LNCaP clone FGC (cell line): ENCODE measurements at places on chromosomes 6 and 20.

DNA sequence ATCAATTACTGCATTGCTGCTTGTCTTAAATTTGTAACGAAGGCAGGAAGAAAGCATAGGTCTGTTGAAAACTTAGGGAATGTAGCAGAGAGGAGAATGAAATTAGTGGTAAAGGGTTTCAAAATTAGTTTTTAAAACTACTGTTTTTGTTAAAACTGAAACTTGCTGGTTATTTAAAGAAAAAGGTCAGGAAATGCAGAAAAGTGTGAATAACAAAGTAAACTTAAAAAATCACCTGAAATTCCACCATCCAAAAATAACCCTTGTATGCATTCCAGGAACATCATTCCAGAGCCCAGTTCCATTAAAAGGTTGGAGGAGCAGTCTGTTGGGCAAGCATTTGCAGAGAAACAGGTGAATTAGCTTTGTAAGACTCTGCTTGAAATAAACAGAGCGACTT lies 3.1 kb upstream of the MOXD1 start:
- DNase-seq: no peak

GRCh38 chr6:61679625-61680024 lies 606.4 kb downstream of the KHDRBS2 start:
- DNase-seq: no peak

- DNase-seq: no peak
Measured at GRCh38 chr6:44388135-44388487, 605 bp downstream of the CDC5L start.

DNA sequence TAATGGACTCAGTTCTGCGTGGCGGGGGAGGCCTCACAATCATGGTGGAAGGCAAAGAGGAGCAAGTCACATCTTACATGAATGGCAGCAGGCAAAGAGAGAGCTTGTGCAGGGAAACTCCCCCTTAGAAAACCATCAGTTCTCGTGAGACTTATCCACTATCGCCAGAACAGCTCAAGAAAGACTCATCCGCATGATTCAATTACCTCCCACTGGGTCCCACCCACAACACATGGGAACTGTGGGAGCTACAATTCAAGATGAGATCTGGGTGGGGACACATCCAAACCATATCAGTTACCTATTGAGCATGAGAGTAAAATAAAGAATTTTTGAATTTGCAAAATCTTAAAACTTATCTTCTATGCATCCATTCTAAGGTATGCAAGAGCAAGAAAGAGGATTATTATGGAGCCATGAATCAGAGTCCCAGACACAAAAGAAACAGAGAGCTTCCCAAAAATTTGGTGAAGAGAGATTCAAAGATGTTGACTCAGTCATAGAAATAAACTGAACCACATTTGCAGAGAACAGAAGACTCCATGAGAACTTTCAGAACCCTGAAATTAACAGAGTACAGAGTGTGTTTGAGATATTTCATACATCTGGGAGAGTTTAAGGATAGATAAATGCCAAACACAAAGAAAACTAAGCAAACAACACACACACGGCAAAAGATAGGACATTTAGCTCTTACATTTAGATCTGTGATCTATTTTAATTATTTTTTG lies 17.1 kb upstream of the MOXD1 start:
- no peak for DNase-seq

DNA sequence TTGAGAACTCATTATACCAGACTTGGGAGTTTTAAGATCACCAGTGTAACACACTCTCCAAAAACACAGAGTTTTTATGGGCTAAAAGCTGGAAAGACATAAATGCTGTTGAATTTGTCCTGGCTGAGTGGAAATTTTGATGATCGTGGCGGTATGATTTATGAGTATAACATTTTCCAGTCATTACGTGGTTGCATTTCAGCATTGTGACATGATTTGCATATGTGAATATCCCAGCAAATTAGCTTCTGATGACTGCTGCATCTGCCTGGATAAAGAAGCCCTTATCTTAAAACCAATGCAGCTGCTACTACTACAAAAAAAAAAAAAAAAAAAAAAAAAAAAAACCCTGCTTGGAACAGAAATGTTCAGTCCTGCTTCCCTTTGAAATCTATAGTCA lies 850.9 kb downstream of the TFAP2A start:
- no peak for DNase-seq

GRCh38 chr20:46893877-46894578 lies 615 bp upstream of the EYA2 start:
- DNase-seq: peak; percentile 39

- DNase-seq: no peak
Measured at GRCh38 chr20:19540392-19540791, 217.7 kb upstream of the RIN2 start.

DNA sequence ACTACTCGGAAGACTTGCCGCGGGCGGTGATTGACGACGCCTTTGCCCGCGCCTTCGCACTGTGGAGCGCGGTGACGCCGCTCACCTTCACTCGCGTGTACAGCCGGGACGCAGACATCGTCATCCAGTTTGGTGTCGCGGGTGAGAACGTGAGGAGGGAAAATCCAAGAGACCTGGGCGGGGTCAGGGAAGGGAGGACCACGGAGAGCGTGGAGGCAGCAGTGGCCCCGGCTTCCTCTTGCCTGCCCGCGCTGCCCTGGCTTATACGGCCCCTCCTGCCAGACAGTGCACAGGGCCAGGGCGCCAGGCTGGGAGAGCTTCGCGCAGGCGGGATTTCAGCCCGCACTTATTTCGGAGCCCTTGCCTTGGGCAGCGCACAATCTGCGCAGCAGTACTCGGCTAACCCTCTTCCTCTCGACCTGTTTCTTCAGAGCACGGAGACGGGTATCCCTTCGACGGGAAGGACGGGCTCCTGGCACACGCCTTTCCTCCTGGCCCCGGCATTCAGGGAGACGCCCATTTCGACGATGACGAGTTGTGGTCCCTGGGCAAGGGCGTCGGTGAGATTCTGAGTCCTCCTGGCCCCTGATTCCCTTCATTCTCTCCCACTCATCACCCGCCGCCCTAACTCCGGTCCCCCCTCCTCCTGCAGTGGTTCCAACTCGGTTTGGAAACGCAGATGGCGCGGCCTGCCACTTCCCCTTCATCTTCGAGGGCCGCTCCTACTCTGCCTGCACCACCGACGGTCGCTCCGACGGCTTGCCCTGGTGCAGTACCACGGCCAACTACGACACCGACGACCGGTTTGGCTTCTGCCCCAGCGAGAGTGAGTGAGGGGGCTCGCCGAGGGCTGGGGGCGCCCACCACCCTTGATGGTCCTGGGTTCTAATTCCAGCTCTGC lies 2.0 kb downstream of the MMP9 start:
- no peak for DNase-seq

DNA sequence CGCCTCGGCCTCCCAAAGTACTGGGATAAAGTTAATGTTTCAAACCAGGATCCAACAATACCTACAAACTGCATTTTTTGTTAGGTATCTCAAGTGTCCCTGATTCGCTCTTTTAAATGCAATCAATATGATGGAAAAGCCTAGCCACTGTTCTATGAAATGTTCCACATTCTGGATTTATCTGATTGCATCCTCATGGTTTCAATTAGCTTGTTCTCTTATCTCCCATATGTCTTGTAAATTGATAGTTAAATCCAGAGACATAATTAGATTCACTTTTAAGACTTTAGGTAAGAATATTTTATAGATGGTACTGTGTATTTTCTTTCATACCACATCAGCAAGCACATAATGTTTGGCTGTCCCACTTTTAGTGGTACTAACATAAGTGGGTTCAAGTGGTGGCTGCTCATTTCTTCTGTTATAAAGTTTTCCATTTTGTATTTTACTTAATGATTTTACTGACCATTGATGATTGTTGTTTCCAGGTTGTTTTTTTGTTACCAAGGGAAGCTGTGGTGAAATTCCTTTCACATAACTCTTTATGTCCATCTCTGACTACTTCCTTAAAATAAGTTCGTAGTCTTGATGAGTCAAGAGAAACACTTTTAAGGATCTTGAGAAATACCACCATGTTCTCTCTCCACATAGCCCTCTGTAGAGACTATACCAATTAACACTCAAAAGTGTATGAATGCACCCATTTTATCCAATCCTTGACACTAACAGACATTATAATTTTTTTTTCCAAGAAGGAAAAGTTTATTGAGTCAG lies 40.5 kb downstream of the RNGTT start:
- no peak for DNase-seq

DNA sequence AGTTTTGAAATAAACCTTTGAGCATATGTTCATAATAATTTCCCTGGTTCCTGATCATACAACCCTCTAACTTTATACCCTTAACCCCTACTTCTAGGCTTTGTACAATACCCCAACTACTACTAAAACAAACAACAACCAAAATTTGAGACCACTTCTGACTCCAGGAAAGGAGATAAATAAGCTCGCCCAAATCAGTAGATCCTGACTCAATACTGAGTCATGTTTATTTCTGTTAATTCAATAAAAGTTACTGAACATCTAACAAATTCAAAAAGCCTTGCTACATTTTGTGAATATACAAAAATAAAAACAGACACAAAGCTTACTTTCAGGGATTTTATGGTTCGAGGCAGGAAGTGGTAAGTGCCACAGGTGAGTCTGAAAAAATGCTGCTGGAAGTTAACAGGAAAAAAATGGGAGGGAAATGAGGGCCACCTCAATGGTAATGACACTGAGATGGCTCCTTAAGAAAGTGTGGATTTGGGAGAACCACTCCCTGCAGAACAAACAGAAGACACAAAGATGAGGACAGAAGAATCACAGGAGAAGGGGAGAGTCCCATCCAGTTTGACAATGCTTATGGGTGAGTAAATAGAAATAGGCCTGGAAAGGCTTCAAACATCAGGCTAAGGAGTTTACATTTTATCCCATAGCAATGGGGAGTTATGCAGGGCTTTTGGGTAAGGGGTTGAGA lies 63.4 kb downstream of the DST start:
- DNase-seq: no peak

GRCh38 chr6:45557454-45557853 lies 179.7 kb upstream of the SUPT3H start:
- no peak for DNase-seq

DNA sequence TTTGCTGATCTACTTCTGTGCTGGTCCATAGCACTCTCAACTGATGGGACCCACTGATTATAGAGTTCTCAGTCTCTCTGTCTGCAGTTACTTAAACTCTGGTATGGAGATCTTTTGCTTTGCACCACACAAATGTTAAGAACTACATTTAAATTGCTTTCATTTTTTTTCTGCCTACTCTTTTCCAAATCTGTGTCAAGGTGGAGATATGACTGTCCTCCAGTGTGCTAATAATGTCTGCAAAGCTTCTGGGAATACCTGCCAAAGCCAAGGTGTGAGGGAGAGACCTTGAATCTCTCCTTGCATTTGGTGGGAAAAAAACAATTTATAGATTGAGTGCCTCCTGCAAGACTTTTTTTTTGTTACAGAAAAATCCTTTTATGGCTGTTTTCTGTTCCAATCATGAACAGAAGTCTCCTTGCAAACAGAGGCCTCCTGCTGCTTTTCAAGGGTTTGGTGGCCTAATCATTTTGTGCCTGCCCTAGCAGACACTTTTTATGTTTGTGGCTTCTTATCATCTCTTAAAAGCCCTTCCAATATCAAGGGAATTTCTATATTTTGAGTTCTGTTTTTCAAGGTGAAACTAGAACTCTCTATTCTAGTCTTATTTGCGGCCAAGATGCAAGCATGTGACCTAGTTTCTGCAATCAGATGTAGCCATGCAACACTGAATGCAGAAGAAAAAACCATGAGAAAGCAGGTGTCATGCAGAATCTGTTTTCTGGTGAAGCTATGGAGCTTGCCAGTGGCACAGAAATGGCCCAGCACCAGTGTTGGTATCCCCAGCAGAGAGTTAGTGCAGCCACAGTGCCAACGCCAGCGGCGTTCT lies 23.2 kb upstream of the AKIRIN2 start:
- no peak for DNase-seq

GRCh38 chr6:167079853-167080297 lies 43.0 kb upstream of the CCR6 start:
- DNase-seq: no peak

GRCh38 chr6:39465539-39465938 lies 143.0 kb upstream of the KCNK16 start:
- no peak for DNase-seq

DNA sequence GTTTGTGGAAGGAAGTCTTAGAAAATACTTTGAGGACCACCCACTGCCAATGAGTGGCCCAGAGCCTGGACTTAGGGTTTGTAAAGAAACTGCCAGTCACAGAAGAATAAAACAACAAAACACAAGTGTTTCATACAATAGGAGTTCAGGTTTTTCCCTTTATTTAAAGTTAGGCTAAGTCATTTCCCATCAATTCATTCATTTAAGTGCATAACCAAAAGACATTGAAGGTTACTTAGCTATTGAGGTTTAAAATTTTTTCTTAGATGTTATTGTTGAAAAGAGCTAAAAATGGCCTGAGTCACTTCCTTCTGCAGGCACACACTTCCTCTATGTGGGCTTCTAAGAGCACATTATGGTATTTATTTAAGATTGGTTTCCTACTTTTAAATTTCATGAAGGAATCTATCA lies 54.2 kb downstream of the ARMC2 start:
- no peak for DNase-seq

DNA sequence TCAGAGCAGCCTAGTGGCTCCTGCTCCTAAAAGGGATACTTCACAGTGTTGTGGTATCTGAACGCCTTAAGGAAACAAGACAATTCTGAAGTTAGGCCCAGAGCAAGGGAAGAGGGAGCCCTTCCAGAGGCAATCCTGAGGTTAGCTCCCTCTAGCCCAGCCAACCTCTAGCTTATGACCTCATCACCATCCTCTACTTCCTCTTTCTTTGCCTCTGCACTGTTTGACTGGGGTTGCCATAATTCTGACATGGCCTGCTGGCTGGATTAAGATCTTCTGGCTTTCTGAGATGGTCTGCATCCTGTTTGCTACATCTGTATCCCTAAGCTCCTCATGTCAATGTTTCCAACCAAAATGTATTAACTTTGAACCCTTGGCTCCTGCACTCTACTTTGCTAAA lies 23.3 kb upstream of the BMP2 start:
- no peak for DNase-seq

- no peak for DNase-seq
Measured at GRCh38 chr6:83707829-83708545, 914 bp downstream of the SNAP91 start.

DNA sequence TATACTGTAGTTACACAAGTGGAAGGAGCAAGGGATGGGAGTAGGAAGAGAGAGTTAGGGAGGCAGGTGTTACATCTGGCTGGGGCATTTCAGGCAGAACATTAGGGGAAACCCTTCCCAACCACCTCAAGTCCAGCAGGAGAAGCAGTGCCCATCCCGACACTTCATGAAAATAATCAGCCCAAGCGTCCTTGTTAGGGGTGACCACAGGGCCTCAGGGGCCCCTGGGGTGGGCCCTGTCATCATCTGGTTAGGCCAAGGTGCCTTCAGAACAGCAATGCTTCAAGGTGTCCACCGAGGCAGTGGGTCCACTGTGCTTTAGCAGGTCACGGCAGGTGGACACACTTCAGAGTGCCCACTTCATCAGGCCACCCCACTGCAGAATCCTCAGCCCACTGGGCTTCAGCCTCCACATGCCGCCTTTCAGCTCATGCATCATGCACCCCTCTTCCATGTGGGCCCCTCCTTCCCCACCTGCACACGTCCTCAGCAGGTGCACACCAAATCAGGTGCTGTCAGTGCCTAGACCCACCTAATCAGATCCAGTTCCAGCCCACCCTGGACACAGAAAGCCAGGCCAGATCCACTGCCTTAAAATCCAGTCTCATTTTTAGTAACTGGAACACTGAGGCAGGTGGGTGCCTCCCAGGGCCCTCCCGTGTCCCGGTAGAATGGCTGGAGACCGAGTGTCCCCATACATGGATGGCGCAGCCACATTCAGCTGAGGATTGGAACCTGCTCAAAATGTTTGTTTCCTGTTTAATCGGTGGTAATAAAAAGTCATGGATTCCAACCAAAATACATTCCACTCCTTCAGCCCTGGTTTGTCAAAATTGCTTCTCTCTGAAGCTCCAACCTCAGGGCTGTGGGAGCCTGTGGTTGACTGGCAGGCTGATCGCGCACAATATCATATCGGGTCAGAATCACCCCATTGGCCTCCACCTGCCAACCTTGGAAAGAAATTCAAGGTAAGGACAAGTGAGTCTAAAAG lies 99.5 kb downstream of the ANKRD60 start:
- DNase-seq: no peak
